Skin of body (tissue), 3 donors: ENCODE measurements at places on chromosomes 2 and 18.

GRCh38 chr2:25041928-25042320 is at the start of gene EFR3B:
Gene EFR3B (plus strand): TSS chr2:25042076. CDS start chr2:25042313, 237 bp downstream.
- DNase-seq = peak; percentile 79

DNA sequence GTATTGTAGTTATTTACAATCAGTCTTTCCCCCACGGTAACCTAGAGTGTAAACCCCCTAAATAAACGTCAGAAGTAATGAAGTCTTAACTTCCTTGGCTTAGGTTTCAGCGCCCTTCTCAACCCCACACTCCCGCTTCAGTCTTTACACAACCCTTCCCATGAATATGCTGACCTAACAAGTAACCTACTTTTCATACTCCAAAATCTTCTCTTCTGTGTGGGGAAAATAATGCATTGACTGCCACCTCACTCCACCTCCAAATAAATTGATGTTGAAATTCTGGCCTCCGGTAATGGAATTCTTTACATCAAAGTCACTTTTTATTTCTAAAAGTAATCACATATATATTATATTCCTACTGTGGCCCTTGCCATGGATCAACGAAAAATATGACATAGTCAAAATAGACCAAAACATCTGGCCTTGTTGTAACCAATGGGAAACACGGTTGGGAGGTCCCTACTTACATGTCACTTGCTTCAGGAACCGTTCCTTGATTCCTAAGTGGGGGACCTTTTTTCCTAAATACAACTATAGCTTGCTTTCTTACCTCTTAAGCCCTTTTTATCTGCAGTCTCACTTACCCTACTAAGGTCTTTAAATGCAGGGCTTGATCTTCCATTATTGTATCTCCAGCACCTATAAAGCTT is 961 bp downstream of the GEN1 start:
- DNase-seq = no peak

GRCh38 chr2:37652199-37652640 is 19.2 kb downstream of the CDC42EP3 start:
- DNase-seq = no peak

DNA sequence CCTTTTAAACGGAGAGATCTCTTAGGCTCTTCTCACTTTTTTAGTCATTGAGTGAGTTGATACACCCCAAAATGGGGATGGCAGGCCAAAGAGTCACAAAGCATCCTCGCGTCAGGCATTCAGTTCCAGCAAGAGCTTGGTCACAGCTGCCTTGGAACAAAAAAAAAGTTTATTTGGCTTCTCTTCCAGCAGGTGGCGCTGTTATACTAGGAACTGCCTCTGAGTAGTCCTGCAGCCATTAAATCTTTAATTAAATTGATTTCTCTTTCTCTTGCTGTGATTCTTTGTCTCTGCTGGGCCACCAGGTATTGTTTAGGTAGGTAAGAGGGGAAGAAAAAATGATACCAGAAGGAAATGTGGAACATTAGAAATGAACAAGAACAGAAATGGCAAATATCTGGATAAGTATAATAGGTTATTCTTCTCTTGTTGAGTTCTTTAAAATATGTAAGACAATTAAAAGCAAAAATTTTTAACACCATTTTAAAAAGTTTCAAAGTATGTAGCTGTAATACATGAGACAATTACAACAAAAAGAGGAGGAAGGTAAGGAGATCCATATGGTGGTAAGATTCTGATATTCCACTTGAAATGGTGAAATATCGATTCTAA is 175.1 kb downstream of the GALNT1 start:
- peak; percentile 10 for DNase-seq

DNA sequence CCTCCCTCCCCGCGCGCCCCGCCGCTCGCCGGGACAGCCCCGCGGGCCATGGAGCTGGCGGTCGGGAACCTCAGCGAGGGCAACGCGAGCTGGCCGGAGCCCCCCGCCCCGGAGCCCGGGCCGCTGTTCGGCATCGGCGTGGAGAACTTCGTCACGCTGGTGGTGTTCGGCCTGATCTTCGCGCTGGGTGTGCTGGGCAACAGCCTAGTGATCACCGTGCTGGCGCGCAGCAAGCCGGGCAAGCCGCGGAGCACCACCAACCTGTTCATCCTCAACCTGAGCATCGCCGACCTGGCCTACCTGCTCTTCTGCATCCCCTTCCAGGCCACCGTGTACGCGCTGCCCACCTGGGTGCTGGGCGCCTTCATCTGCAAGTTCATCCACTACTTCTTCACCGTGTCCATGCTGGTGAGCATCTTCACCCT is 865 bp downstream of the GALR1 start:
- DNase-seq = no peak

GRCh38 chr18:6428851-6429395 is 14.2 kb upstream of the L3MBTL4 start:
- no peak for DNase-seq

DNA sequence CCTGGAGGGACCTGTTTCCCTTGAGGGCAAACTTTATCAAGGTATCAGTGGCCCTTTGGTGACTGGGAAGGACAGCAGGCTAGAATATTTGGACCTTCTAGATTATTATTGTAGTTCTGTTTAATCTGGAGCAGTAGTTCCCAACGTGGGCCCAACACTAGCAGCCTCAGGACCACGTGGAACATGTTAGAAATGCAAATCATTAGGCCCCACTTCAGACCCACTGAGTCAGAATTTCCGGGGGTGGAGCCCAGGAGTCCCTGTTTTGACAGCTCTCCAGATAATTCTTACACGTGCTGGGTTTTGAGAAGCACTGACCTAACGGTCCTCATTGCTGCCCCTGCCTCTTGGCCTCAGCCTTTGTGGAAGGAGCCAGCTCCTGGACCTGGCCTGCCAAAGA is 25.5 kb upstream of the DYNC2LI1 start:
- DNase-seq = no peak

GRCh38 chr2:97739020-97739892 is 25.9 kb downstream of the ZAP70 start:
- DNase-seq = no peak

GRCh38 chr2:188207554-188207953 is 84.1 kb upstream of the GULP1 start:
- no peak for DNase-seq

GRCh38 chr2:101162561-101163330 is 11.6 kb upstream of the TBC1D8 start:
- DNase-seq = no peak

GRCh38 chr2:140862181-140862580 is 1268.6 kb downstream of the LRP1B start:
- no peak for DNase-seq

DNA sequence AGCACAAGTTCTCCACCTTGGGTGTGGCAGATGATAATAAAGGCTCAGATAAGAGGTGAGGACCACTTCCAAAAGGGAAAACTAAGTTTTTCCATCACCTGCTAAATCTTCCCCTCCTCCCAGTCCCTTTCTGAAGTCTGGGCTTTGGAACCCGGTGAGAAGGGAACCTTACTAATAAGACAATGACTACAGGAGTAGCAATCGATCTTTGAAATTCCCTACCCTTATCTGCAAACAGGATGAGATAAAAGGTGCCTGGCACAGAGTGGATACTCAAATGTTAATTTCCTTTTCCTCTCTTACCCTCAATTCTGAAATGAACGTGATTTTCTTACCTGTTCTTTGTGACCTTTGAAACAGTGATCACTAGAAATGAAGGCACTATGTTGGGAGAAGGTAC is 69.7 kb upstream of the NARS1 start:
- no peak for DNase-seq

GRCh38 chr2:123826729-123827271 is 198.3 kb upstream of the CNTNAP5 start:
- DNase-seq = no peak

DNA sequence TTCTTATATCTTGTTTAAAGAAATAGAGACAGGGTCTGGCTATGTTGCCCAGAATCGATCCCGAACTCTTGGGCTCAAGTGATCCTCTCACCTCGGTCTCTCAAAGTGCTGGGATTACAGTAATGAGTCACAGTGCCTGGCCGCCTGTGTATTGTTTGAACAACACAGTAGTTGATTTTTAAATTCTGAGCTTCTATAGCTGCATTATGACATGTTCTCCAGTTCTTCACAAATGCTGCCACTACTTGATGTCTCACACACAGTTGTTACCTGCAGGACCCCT is 7.7 kb upstream of the RHOB start:
- DNase-seq = no peak

GRCh38 chr2:149470046-149470445 is 117.5 kb downstream of the MMADHC start:
- DNase-seq = no peak

GRCh38 chr2:128326346-128326745 is 7.7 kb upstream of the HS6ST1 start:
- DNase-seq = no peak

- DNase-seq = no peak
Observed at GRCh38 chr2:230256733-230257332, 31.3 kb downstream of the SP140 start.

DNA sequence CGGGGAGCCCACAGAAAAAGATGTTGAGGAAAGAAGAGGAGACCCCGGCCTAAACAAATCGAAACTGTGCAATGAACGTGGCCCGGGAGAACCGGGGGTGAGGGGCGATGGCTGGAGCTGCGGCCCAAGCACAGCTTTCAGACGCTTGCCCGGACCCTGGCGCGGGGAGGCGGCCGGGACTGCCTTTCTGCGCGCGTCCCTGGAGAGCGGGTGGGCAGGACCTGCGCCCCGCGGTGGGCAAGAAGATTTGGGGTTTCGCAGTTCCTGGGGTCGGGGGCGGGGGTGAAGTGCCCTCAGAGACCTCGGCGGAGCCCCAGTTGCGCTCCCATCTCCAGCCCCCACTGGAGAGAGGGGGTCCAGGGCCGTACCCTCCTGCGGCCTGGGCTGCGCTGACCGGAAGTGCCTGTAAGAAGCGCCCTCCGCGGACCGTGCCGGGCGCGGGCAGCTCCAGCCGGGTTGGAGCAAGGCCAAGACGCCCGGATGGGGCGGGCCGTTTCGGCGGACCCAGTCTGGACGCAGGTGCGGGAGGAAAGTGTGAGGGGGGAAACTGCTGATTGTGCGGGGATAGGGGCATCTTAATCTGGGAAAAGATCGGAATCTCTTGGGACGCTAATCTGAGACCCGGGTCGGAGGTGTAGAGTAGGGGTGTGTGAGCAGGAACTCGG is 11.6 kb downstream of the EN1 start:
- DNase-seq = no peak

DNA sequence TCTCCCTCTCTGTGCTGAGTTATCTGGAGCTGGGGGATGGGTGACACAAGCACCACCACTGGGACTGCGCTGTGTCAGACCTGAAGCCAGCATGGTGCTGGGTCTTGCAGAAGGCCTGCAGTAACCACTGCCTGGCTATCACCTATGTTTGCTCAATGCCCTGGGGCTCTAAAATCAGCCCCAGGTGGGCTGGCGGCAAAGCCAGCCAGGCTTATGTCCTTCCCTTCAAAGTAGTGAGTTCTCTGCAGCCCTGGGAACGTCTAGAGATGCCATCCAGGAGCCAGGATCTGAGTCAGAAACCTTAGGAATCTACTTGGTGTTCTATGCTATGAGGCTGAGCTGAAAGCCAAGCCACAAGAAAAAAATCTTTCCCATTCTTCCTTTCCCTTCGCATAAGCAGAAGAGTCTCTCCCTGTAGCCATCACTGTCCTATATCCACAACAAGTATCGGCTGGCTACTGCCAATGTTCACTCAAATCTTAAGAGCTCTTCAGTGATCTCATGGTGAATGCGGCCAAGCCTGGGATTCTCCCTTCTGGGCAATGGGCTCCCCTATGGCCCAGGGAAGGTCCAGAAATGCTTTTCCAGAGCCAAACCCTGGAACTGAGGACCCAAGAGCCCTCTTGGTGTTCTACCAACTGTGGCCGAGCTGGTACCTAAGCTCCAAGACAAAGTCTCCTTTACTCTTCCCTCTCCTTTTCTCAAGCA is 248.7 kb downstream of the ZNF385B start:
- DNase-seq = no peak

DNA sequence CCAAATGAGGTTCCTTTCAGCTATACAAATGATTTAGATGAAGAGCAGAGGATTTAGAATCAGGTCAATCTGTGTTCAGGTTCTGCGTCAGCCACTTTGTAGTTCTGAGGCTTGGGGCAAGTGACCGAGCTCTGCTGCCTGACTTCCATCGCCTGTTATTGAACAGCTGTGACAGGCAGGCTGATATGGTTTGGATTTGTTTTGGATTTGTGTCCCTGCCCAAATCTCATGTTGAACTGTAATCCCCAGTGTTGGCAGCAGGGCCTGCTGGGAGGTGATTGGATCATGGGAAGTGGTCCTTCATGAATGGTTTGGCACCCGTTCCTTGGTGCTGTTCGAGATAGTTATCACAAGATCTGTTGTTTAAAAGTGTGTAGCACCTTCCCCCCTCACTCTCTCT is 18.6 kb downstream of the TYMS start:
- DNase-seq = no peak

DNA sequence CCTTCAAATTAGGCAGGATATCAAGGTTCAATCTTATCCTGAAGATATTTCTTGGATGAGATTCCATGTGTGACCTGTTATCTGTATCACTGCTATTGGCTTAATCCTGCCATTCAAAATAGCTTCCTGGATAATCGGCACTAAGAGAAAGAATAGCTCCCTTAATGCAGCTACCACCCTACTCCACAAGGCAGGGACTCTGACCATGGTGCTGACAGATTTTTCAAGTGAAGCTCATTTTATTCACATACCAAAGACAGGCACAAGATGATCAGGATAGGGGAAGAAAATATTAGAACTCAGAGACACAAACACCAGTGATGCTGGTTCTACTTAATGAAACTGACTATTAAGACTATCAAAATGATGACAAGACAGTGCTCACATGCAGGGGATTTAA is 74.9 kb downstream of the ORC4 start:
- no peak for DNase-seq

DNA sequence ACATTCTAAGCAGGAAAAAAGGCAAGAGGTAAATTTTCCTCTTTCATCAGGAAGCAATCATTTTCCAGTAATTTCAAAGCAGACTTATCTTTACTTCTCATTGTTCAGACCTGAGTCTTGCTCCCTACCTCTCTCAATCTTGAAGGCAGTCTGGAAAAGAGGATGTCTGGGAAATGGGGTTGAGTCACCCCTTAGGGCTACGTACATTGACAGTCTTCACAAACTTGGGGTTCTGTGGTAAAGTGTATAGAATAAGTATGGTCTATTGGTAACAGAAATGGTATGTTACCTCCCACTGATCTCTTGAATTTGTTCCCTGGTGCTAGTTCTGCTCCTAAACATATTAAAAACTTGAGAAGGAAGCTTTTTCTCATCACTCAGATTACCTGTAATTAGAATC is 361.3 kb downstream of the SS18 start:
- DNase-seq = no peak

DNA sequence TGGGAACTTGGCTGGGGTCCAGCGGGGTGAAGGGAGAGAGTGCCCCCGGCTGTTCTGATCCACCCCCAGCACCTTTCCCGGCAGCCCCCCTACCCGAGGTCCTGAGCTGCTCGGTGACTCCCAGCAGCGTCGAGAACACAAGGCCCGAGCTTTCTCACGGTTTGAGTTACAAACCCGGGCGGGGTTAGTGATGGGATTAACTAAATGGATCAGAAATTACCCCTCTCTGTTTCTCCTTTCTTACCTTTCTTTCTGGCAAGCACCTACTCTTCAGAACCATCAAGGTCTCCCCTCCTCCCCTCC is 139.4 kb upstream of the GPC1 start:
- DNase-seq = no peak
